ENCODE measurements at places on chromosomes 7 and 10.

GRCh38 chr10:70296406-70296899 lies 12.6 kb upstream of the NPFFR1 start:
- no peak for DNase-seq

GRCh38 chr10:84900141-84900540 lies 571.8 kb downstream of the CCSER2 start:
- DNase-seq = no peak

- no peak for DNase-seq
These were observed 122.1 kb downstream of the PTN start for GRCh38 chr7:137221467-137221866.

GRCh38 chr10:82887488-82887887 lies 1012.5 kb downstream of the NRG3 start:
- DNase-seq = no peak

GRCh38 chr10:60769406-60769805 lies 8.9 kb upstream of the CDK1 start:
- no peak for DNase-seq

- DNase-seq = peak; percentile 100
These were observed at the start of gene H2AZ2 for GRCh38 chr7:44847920-44848634. H2AZ2 (minus strand) TSS chr7:44848087; CDS start chr7:44847971, 116 bp downstream.

DNA sequence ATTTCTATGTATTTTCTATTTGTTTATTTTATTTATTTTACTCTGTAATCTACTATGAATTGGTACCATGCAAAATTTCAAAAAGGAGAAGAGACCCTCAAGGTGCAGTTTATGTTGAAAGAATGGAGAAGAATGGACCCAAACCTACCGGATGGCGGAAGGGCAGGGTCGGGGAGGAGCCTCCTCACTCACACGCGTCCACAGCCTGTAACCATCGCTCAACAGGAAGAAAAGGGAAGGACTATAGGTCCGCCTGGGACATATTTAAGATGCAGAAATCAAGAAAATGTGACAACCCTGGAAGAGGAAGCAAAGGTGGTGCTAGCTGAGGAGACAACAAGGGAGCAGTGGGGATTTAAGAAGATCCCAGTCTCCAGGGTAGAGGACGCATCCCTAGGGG lies 158.4 kb downstream of the COBL start:
- DNase-seq = no peak

GRCh38 chr10:5965266-5965665 lies 12.1 kb downstream of the IL15RA start:
- DNase-seq = no peak

GRCh38 chr10:11642566-11642965 lies 31.1 kb upstream of the USP6NL start:
- DNase-seq = no peak

DNA sequence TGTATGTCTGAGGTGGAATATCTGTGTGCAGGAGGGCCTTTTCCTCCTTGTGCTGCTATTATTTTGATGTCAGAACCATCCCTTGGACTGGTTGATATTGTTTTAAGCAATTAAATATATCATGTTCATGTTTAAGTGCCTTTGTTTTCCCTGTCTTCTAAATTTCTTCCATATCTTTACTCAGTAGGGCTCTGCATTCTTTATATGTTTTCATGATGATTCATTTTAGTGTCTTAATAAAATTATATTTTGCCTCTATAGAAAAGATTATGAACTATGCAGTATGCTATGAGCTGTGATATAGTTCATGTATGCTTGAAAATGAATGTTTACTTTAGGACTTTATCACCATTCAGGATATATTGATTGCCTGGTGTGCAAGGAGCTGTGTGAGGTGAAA lies 34.8 kb downstream of the AHR start:
- DNase-seq = no peak

DNA sequence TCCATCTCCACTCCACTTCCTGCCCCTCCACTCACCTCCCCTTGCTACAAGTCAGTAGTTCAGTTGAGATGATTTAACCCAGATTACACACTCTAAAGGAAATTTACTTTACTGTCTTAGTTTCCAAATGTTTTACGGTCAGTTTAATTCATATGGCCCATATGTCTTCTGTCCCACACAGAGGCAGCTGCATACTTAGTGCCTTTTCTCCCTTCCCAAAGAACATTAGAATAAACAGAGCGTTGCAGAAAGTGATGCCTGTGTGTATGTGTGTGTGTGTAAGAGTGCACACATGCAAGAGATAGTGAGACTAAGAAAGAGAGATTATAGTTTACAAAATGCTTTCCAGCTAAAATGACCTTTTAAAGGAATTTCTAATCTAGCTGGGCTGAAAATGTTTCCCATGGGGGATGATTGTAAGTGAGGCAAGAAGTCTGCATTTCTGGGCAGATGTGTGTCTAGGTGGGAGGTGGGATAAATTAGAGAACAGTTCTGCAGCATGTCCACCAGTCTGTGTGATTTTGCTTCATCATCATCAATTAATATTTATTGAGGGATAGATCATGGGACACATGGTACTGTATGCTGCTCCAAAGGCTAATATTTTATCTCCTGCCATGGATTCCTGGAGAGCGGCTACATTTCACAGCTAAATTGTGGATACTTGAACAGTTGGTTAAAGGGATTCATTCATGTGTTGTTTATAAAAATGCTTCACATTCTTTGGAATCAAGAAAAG lies 81.5 kb downstream of the NXPH1 start:
- no peak for DNase-seq

DNA sequence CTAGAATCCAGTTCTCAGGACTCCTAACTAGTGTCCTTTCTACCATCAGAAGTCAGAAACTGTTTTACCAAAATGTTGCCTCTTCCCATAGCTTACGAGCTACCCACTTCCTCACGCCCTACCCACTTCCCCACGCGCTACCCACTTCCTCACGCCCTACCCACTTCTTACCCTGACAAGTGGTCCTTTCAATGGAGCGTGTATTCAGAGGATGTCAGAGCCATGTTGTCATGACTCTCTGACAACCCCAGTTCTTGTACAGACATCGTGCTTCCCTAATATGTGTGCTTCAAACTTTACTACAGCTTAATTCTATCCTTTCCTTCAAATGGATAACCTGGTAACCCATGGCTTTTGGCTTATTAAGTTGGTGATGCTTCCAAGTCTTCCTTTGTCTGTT lies 84.8 kb upstream of the PHF14 start:
- no peak for DNase-seq

GRCh38 chr10:14431868-14432267 lies 101.1 kb upstream of the FRMD4A start:
- DNase-seq = no peak

GRCh38 chr7:121945480-121946236 lies 72.7 kb downstream of the PTPRZ1 start:
- no peak for DNase-seq

GRCh38 chr7:105759670-105760550 lies 116.5 kb downstream of the ATXN7L1 start:
- peak; percentile 53 for DNase-seq

DNA sequence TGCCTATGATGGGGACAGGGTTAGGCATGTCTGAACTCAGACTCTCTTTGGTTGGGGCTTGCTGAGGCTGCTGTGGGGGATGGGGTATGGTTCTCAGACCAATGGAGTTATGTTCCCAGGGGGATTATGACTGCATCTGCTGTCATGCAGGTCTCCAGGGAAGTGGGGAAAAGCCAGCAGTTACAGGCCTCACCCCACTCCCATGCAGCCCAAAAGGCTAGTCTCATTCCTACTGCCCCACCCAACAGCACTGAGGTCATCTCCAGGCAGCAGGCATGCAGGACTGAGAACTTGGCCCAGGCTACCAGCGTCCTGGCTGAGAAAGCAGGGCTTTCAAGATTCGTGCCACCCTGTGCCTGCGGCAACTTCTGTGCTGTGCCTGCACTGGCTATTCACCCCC lies 373.3 kb downstream of the HTR7 start:
- DNase-seq = no peak

GRCh38 chr7:78523930-78524329 lies 725.4 kb downstream of the PHTF2 start:
- no peak for DNase-seq
